Stimulated activated CD8-positive, alpha-beta memory T cell treated with anti-CD3 and anti-CD28 coated beads, Interleukin-7, amount 100 ng/mL, for 4 hours (primary cell): ENCODE measurements at places on chromosomes 11 and 22.
A peak's percentile ranks its signal among the peaks of the same experiment; 100 is the strongest.

- no peak for DNase-seq
These were observed 6.8 kb downstream of the UFD1 start for GRCh38 chr22:19472233-19472632.

DNA sequence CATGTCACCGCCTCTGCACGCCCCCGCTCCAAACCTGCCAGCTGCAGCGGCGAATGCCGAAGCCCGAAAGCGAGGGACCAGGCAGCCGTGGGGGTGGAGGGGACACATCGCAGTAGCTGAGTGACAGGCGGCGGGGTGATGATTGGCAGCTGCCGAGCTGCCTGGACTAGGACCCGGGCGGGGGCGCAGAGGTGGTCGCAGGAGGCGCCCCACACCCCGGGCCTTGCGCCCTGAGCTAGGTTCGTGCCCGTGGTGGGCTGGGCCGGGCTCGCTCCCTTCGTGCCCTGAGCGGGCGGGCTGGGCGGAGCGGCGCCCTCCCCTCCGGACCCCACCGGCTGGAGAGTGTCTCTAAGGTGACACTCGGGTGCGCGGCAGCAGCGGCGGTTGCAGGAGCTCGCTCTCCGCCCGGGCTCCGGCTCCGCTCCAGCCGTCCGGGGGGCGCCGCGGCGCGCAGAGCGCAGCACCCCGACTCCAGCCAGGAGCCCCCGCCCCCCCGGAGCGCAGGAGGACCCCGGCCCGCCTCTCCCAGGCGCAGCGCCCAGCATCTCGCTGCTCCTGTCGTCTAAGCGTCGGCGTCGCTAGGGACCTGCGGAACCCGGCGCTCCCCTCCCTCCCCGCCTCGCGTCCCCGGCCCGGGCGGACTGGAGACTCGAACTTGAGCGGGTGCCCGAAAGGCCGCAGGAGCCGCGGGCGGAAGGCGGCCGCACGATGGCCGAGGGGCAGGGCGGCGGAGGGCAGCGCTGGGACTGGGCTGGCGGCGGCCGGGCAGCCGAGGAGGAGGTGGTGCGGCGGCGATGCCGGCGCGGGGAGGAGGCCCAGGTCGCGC lies 14.5 kb upstream of the DGKZ start:
- peak; percentile 60 for DNase-seq

GRCh38 chr11:132289590-132290256 lies 919.3 kb downstream of the NTM start:
- DNase-seq = no peak

GRCh38 chr11:74269161-74269811 lies 42.2 kb downstream of the P4HA3 start:
- DNase-seq = no peak

GRCh38 chr11:41921746-41922390 lies 462.4 kb upstream of the LRRC4C start:
- DNase-seq = no peak

DNA sequence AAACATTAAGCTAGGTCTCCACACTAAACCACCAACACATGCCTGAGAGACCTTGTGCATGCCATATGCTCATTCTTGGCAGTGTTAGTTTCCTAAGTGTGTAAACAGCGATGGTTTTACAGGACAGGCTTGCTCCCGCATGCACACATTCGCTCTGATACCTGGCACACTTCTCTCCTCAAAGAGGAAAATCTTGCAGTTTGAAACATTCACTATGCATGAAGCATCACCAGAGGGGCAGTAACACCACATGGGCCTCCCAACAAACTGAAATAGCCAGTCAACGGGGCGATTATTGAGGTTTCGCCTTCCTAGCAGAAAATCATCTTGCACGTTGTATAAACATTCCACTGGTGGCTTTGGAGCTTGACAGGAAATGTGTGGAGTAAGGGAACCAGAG lies 52.6 kb downstream of the ABTB2 start:
- DNase-seq = no peak

DNA sequence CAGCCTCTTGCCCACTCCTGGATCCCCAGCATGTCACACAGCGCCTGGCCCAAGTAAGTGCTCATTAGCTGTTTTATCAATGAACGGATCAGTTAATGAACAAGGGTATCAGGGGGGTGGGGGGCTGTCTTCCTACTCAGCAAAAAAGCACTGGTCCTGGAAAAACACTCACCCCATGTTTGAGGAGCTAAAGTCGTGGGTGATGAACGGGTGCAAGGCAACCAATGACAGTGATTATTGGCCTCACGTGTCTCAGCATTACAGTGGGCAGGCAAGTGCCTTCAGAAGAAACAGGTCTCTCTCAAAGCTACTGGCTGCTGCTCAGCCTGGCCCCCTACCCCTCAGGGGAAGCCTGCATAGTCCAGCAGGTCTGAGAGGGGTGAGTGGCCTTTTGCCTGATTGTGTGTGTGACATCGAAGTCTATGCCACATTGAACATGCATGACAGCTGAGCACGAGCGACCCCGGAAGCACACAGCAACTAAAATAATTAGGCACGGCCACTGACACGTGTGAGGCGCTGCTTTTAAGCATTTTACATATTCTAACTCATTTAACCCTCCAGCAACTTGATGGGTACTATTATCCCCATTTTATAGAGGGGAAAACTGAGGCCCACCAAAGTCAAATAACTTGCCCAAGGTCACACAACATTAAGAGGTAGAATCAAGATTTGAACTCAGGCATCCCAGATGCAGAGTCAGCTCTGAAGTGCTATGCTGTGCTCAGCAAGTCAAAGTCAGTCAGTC lies 2.6 kb upstream of the MS4A10 start:
- DNase-seq = no peak

GRCh38 chr22:27827604-27828587 lies 26.3 kb upstream of the MN1 start:
- DNase-seq = no peak

- no peak for DNase-seq
These were observed 104.8 kb downstream of the RPL27A start for GRCh38 chr11:8787372-8787771.

- peak; percentile 5 for DNase-seq
These were observed 41.3 kb upstream of the RDX start for GRCh38 chr11:110337570-110338193.

GRCh38 chr11:95660038-95660437 lies 129.5 kb downstream of the FAM76B start:
- DNase-seq = no peak

DNA sequence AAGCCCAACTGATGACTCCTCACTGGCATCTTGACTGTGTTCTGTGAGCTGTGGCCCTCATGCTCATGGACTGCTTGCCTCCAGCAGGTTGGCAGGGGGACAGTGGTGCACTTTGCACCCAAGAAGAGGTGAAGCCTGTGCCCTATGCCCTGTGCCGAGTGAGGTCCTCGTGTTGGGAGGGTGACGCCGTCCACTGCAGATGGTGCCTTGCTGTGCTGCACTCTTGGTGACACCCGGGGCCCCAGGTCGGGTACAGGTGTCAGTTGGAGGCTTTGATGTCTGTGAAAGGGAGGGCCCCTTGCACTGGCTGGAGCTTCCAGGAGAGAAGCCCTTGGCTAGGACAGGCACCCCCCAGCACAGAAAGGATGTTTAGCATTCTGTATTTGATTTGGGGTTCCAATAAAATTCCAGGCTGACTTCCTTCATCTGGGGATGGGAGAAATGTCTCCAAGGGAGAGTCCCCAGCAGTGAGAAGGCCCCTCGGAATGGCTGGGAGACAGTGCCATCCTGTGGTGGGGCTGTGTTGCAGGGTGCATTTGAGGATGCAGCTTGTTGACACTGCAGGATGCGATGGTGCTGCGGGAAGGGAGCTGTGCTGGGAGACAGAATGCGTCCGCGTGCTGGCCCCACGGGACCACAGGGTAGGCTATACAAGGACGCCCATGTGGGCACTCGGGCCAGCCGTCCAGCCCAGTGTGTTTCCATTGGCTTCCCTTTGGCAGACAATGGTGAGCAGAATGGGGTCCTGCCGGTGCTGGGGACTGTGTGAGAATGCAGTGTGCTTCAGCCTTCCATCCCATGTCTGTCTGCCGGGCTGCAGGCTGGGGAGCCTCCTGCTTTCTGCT lies 2.5 kb upstream of the ZDHHC8 start:
- DNase-seq = peak; percentile 25

DNA sequence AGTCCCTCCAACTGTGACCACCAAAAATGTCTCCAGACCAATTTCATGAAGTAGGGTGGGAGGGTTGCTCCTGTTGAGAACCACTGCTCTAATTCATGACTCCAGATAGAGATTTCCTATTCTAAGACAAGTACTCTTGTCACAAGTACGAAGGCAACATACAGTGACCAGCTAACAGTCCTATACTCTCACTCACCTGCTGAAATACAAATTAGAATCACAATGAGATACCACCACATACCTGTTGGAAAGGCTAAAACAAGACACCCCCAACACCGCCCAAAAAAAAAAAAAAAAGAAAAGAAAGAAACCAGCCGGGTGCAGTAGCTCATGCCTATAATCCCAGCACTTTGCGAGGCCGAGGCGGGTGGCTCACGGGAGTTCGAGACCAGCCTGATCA lies 310.5 kb downstream of the SWAP70 start:
- no peak for DNase-seq

DNA sequence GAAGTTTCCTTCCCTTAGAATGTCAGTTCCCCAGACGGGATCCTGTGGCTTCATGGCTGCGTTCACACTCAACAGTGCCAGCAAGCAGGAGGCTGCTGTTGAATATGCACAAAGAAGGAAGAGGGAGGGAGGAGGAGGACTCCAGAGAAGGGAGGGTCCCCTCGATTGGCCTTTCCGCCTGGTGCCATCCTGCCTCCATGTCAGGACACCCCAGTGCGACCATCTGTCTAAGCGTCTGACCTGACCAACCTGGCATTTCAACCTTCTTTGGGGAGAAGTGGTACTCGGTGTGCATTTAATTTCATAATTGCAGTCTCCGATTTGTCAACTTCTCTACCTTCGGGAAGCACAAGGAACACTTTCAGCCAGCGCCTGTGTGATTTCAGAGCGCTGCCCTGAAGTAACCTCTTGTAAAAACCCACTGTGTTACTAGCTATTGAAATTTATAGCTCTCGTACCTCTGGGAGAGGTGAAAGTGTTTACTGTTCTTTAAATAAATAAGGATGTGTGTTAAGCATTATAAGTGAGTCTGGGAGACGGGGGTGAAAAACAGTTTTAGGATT lies 1491.9 kb downstream of the TBC1D22A start:
- DNase-seq = no peak

GRCh38 chr11:72040491-72041363 lies 39.6 kb downstream of the NUMA1 start:
- DNase-seq = peak; percentile 51

DNA sequence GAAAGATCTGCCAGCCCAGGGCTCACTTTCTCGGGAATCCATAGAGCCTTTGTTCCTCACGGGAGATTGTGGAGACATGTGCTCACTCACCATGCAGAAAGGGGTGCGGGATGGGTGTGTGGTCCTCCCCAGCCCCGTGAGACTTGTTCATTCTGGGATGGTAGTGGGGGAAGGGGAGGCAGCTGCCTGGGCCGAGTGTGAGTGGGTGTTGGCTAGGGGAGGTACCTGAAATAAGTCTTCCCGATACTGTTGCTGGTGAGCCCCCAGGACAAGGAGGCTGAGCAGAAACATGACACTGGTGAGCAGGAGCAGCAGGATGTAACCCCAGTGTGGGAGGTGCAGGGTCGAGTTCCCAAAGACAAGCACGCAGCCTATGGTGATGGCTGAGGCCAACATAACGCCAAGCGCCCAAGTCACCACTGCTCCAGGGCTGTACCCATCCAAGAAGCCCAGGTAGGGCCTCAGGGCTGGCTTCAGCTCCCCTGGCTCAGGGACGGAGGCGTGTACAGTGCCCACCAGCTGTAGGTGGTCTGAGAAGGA lies 2.8 kb downstream of the SLC7A4 start:
- no peak for DNase-seq

- no peak for DNase-seq
These were observed 71.5 kb upstream of the TTC12 start for GRCh38 chr11:113242767-113243397.

GRCh38 chr11:117601006-117601708 lies 195.9 kb downstream of the DSCAML1 start:
- DNase-seq = no peak

DNA sequence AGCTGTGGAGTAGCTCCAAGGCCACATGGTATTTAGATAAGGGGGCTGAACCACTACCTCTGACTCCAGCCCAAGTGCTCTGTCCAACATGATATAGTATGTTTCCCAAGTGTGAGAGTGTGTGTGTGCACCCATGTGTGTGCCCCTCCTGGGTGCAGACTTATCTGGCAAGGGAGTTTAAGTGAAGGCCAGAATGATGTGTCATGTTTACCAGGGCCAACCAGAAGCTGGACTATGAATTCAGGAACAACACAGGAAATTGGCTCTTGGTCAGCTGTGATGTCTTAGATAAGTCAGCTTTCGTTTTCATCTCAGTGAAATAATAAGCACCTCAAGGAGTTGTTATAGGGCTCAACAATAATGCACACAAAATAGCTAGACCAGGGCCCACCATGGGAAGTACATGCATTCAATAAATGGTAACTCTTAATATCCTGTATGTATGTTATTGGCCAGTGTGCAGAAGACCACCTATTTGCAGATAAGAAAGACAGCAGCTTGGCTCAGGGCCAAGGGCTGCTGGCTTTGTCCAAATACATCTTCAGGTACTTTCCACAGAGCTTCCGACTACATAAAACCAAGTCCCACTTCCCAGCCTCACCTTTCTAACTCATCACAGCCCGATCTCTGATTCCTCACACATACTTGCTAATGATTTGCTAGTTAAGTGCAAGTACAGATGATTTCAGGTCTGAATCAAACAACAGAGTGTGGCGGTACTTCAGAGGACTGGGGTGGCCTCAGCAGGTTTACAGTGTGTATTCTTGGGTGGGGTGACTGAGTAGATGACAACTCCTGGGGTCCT lies 120.9 kb downstream of the ME3 start:
- no peak for DNase-seq

- DNase-seq = no peak
These were observed 2.9 kb downstream of the YPEL4 start for GRCh38 chr11:57646799-57647303.

DNA sequence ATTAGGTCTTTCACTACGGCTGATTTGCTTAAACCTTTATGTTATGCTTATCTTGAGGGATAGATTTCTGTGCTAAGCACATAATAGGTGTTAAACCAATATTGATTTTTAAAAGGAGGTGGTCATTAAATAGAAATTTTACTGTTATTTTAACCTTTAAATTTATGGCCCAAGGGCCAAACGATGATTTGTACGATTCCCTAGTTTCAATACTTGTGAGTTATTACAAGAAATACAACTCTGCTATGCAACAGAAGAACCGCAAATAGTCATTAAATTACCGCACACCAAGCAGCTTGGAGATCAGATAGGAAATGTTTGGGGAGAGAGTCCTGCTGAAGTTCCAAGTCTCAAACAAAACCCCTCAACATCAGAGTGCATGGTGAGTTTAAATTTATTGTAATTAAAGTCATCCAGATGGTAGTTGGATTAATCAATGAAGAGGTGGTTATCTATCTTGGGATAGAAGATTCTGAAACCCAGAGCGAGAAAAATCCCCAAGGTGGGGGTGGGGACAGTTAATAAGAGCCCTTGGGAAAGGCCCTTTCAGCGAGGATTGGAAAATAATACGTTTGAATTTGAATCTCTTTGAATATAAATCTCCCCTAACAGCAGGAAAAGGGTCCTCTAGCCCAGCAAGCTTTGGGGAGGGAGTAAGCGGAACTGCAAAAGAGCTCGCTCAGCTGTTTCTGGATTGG lies 805 bp upstream of the QSER1 start:
- DNase-seq = no peak
